ENCODE measurements at places on chromosomes 1 and 21. TPM values are rescaled to one million over a fixed set of nuclear protein-coding genes. Genes with fewer than 3 reads are reported as not detected.

DNA sequence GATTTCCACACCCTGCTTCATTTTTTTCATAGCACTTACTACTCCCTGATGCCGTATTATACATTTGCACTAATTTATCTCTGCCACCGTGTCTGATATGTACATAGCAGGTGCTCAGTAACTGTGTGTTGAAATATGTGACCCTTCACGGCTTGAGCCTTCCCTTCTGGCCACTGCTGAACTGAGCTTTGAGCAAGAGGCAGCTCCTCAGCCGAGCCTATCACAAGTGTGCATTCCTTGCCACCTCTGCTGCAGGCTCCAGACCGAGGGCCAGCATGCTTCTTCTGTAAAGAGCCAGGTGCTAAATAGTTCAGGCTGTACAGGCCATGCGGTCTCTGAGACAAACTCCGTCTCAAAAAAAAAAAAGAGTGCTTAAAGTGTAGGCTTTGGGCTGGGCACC lies 22.6 kb downstream of the PLEKHM2 start:
- DNase-seq: no peak

- peak; percentile 83 for DNase-seq
Measured at GRCh38 chr1:212760126-212760823, 31.3 kb downstream of the NSL1 start.

- no peak for DNase-seq
Measured at GRCh38 chr1:182340233-182341058, 51.1 kb downstream of the GLUL start.

GRCh38 chr1:219271818-219272535 lies 98.3 kb downstream of the LYPLAL1 start:
- no peak for DNase-seq

DNA sequence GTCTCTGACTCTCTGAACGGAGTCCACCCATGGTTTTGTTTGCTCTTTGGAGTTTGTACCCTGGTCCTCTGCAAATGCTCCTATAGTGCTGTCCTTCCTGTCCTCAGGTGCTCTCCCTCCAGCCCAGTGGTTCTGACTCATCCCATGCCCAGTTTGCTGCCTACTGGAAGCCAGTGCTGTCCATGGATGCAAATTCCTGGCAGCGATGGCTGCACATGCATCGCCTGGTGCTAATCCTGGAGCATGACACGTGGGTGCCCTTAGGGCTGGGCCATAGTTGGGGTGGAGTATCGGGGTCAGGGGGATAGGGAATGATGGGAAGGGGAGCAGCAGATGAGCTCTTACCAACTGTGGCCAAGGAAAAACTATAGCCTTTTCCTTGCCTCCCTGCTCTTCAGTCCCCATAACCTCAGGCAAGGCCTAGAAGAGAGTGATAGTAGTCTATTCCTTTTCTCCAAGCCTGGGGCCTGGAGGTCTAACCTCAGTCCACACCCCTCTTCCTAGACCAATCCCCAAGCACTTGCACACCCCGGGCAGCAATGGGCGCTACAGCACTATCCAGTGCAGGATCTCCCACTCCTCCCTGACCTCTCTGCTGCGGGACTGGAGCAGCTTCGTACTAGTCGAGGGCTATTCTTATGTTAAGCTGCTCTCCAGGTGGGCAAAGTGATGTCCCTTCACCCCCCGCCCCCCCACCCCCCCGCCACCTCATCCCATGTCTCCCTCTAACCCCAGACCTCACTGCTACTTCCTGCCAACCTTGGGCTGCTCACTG lies 31.6 kb downstream of the HYI start:
- DNase-seq: no peak

DNA sequence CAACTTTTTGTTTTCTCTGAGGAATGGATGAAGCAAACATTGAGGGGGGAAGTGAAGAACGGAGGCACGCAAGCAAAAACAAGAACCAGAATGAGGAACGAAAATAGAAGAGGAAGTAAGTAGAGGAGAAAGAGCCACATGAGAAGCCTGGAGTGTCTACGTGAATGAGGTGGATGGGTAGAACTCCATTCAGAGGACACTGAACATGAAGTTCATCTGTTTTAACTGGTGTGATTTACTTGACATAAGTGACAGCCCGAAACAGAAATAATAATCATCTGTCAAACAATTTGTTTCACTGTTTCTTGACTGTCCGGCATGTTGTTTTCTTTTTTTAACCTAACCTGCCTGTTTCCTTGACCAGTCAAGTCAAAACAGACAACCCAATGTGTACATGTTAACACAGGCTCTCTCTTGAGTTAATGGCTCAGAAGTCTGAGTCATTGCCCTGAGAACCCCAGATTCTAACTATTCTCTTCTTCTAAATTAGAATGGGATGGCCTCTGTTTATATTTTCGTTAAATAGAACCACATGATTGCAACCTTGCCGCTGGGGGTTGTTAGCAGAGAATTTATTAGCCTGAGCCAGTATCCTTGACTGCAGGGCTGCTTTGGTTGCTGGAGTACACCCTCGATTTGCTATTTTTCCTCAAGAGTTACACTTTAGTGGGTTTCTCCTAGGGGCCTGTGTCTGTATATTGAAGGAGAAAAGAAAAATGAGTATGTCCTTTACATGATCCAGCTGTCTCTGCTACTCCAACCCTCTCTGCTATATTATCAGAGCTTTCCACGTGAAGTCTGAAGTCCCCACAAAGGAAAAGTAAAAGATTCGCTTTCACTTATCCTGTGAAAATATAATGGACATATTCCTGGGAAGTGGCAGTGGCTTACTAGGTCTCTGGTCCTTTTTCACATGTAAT lies 151.7 kb downstream of the ZC3H11B start:
- no peak for DNase-seq

- DNase-seq: no peak
Measured at GRCh38 chr1:244052016-244052727, 1.1 kb downstream of the ZBTB18 start.

DNA sequence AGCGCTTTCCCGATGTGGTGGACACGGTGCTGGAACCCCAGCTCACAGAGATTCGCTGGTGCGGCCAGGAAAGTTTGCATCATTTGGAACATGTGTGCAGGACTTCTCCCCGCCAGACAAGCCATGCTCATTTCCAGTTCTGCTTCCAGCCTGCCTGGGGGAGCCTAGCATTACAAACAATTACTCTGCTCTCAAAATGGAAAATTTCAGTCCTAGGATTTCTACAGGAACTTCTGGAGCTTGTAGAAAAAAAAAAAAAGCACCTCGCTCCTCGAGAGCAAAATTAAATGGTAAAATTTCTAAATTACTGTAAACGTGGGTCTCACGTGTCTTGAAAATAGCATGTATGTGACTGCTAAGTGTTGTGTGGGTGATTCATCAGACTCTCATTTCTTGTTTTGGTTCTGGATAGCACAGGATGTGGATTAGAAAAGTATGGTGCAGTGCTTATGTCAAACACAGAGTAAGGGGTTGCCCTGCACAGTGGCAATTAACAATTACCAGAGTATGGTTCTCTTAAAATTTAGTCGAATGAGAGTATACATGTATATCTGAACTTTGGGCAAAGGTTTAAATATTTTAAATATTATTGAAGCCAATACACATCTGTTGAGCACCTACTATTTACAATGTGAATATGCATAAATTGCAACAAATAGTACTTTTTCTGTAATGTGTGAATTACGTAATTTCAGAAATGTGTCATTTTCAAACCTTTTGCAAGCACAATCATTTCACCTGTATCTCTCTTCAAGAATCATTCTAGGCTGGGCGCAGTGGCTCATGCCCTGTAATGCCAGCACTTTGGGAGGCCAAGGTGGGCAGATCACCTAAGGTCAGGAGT lies 61.8 kb upstream of the PTGFRN start:
- peak; percentile 57 for DNase-seq

GRCh38 chr1:221487781-221488524 lies 253.9 kb downstream of the DUSP10 start:
- no peak for DNase-seq

GRCh38 chr21:44517175-44517899 lies 22.7 kb downstream of the KRTAP10-1 start:
- DNase-seq: peak; percentile 67

DNA sequence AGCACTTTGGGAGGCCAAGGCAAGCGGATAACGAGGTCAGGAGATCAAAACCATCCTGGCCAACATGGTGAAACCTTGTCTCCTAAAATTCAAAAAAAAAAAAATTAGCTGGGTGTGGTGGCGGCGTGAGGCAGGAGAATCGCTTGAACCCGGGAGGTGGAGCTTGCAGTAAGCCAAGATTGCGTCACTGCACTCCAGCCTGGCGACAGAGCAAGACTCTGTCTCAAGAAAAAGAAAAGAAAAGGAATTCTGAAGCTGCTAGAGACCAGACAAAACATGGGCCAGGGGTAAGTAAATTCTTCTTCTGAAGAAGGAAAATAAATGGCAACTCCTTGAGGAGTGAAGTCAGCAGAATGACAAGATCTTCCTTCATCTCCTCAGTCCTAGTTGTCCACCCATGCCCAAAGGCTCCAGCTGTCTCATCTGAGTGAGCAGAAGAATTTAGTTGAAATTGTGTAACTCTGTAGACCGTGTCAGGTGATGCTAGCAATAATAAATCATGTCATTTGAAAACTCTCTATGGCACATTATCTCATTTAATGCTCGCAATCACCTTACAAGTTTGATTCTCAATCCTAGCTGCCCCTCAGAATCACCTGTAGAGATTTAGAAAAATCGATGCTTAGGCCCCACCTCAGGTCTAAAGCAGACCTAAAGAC lies 14.3 kb downstream of the PDZK1 start:
- DNase-seq: no peak

- no peak for DNase-seq
Measured at GRCh38 chr1:216330262-216330661, 93.0 kb downstream of the USH2A start.

GRCh38 chr1:75745276-75745675 lies 20.8 kb downstream of the ACADM start:
- no peak for DNase-seq

- DNase-seq: no peak
Measured at GRCh38 chr1:1627829-1628753, 3.9 kb upstream of the MMP23B start.

- no peak for DNase-seq
Measured at GRCh38 chr1:222384531-222384930, 163.4 kb downstream of the HHIPL2 start.

DNA sequence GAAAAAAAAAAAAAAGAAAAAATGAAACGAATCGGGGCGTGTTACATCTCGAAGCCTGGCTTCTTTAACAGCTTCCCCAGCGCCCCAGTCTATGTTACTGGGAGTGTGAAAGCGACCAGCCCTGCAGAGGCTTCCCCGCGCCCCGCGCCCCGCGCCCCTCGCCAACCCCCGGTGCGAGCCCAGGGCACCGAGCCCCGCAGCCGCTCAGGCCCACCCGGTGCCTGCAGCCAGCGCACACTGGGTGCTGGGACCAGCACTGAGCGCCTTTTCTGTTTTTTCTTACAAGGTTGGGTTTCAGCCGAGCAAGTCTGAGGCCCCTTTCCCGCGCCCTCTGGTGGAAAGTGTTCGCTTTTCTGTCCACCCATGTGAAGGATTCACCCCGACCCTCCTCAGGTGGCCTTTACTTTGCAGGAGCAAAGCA lies 42.1 kb upstream of the ZNF496 start:
- peak; percentile 82 for DNase-seq

DNA sequence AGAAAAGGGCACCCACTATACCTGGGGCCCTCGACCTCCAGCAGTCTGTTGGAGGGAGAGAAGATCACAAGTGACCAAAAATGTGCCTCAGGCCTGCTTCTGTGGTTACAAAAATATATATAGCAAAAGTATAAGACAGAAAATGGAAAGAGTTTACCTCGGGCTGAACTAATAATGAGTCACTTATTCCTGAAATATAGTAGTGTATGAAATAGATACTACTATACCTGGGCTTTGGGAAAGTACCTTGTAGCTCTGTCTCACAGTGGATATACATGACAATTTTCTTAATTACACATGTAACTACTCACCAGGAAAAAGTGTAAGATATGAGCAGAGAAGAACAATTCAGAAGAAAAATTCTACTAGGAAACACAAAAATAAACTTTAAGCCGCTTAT lies 7.3 kb upstream of the APCS start:
- no peak for DNase-seq

GRCh38 chr1:203671521-203672278 lies 45.1 kb downstream of the ATP2B4 start:
- no peak for DNase-seq

DNA sequence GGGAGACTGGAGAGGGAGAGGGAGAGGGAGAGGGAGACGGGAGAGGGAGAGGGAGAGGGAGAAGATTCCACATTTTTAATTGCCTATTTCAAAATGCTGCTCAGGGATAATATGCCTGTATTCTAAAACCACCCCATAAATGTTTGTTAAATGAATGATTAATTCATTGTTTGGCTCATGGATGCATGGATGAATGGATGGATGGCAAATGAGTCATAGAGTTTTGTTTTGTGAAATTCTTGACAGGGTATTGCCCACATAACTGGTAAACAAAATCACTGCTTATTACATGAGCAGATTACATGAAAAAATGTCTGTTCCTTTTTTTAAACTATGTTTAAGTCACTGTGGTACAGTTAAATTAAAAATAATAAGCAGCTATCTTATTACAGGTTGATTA lies 220.4 kb downstream of the ZP4 start:
- no peak for DNase-seq

- no peak for DNase-seq
Measured at GRCh38 chr1:94753171-94753972, 66.8 kb upstream of the SLC44A3 start.

DNA sequence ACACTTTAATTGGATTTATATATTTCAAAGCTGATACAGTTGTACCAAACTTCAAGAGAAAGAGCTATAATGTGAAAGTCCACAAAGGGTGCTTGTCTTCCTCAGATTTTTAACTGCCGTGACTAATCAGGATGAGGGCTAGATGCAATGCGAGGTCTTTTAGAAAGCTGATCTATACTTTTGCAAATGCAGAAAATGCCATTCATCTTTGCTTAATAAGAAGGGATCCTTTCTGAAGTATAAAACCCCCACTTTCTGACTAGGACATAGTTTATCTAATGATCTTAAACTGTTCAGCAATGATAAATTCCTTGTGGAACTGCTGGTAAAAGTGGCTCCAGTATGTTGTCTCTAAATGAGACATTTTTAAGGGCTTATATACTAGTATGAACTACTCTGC lies 102.7 kb upstream of the NGF start:
- DNase-seq: no peak

- no peak for DNase-seq
Measured at GRCh38 chr1:72526926-72527325, 244.6 kb upstream of the NEGR1 start.

- DNase-seq: peak; percentile 94
Measured at GRCh38 chr1:18951818-18952391, 4.6 kb downstream of the IFFO2 start.

The UBASH3A gene
- 39.0 TPM for total RNA-seq

The LRIG2 gene
- 7.1 TPM for total RNA-seq

The AADACL3 gene
- not detected for total RNA-seq

The GUCA2B gene
- not detected for total RNA-seq

The NADK gene
- 56.2 TPM for total RNA-seq

The SH2D5 gene
- 0.51 TPM for total RNA-seq

The CD53 gene
- total RNA-seq: 244 TPM
